ENCODE measurements at places on chromosomes 12 and 14.

DNA sequence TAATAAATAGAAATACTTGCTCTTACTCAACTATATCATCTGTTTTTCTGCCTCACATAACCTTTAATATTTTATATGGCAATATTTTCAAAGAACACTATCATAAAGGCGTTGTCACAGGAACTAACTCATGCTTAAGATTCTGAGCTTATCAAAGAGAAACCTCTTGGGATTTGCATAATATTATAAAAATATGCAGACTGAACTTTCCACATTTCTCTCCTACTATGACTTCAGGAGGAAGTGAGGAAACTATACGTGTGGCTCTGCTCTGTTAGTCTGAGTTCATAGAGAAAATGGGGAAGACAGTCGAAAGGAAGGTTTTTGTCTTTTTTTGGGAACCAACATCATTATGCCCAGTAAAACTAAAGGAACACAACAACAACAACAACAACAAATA, 124.7 kb downstream of the GARIN6 start:
- no peak for DNase-seq

GRCh38 chr12:104611671-104612070, 154.9 kb downstream of the CHST11 start:
- DNase-seq: no peak

- DNase-seq: no peak
Observed at GRCh38 chr12:14262771-14263511, 102.5 kb upstream of the ATF7IP start.

- no peak for DNase-seq
Observed at GRCh38 chr12:53995378-53996239, 4.4 kb upstream of the HOXC9 start.

DNA sequence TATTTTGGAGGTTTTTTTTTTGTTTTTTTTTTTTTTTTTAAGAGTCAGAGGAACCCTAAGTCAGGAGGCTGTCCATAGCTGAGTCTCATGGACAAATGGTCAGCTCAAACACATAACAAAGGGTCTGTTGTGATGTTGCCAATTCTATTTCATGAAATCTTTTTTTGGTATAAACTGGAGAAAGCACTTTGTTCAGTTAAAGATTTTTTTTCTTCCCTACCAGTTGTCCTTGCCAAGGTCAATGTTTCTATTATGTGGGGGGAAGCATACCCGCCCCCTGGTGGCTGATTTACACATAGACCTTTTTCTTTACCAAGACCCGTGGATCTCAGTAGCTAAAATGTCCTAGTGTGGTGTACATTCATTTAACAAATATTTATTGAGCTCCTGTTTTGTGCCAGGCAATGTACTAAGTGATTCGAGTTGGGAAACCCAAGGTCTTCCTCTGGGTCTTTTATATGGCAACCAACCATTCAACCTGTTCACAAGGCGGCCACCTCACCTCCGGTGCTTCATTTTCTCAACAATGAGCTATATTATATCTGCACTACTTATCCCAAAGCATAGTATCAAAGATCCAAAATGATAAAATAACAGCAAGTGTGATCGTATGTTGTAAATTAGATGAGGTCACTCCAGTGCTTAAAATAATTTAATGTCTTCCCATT, 214.5 kb downstream of the PAH start:
- peak; percentile 29 for DNase-seq

DNA sequence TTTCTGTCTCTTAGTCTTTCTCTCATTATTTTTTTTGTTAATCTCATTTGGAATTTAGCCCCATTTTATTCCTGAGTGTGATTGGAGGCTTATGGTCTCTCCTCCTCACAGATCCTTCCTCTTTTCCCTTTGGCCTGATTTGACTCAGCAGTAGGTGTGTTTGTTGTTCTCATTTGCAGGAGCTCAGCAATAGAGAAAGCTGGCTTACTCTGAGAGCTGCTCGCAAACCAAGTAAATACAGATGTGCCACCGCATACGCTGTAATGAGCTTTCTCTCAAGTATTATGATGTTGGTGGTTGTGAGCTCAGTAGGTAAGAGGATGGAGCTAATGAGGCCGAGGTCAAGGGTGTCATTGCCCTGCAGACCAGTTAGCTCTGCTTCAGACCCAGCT, 206.5 kb downstream of the ETV6 start:
- no peak for DNase-seq
